ENCODE measurements at places on chromosomes 13 and 19.
A peak's percentile ranks its signal among the peaks of the same experiment; 100 is the strongest.

DNA sequence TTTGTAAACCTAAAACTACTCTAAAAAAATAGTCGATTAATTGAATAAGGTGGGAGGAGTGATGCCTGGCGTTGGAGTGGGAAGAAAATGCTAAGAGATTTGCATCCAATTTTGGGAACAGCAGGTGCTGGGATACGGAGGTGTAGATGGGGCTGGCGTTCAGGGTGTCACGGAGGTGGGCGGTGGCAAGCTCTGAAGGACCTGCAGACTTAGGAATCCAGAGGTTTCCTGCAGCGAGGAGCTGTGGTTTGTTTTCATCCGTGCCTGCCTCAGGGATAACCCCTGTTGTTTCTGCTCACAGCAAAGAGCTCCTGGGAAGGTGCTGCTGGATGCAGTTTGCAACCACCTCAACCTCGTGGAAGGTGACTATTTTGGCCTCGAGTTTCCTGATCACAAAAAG, 166.4 kb upstream of the RNF113B start:
- no peak for DNase-seq

DNA sequence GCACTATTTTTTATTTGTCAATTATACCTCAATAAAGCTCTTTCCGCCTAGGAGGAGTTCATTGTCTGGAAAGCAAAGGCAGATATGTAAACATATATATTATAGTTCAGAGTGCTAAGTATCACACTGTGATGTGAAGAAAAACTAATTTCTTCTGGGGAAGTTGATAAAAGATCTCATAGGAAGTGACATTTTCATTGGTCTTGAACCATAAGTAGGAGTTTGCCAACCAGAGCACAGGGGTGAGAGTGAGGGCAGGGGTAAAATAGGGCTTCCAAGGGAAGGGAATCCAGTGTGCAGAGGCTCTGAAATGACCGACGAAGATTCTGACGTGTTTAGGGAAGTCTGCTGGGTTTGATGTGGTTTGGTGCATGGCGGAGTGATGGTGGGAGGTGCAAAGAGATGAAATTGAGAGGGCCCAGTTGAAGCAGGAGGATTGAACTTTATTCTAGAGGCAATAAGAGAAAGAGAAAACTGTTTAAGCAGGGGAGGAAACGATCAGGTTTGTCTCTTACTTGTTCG, 780 bp upstream of the GTF2F2 start:
- DNase-seq, result no peak

- no peak for DNase-seq
These were observed 15.1 kb downstream of the CCDC97 start for GRCh38 chr19:41324921-41325639.

DNA sequence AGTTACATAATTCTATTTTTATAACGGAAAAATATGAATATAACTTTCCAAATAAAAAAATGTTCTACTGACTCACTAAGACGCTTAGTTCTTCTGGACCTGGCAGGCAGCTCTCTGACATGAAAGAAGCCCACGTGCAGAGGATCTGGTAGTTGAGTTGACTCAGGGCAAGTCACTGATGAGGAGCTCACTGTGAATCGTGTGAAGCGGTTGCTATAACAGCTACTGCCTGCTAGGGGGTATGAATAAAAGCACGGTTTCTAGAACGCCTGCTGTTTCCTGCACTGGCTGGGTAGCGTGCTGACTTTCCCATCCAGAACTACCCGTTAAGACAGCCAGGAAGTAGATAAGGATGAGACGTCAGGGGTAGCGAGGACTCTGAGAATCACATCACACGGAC, 54.7 kb upstream of the WASF3 start:
- no peak for DNase-seq

GRCh38 chr19:1309977-1310852, 24.5 kb downstream of the EFNA2 start:
- no peak for DNase-seq

- DNase-seq, result peak; percentile 59
These were observed 755 bp upstream of the RAB3A start for GRCh38 chr19:18204394-18205199.

DNA sequence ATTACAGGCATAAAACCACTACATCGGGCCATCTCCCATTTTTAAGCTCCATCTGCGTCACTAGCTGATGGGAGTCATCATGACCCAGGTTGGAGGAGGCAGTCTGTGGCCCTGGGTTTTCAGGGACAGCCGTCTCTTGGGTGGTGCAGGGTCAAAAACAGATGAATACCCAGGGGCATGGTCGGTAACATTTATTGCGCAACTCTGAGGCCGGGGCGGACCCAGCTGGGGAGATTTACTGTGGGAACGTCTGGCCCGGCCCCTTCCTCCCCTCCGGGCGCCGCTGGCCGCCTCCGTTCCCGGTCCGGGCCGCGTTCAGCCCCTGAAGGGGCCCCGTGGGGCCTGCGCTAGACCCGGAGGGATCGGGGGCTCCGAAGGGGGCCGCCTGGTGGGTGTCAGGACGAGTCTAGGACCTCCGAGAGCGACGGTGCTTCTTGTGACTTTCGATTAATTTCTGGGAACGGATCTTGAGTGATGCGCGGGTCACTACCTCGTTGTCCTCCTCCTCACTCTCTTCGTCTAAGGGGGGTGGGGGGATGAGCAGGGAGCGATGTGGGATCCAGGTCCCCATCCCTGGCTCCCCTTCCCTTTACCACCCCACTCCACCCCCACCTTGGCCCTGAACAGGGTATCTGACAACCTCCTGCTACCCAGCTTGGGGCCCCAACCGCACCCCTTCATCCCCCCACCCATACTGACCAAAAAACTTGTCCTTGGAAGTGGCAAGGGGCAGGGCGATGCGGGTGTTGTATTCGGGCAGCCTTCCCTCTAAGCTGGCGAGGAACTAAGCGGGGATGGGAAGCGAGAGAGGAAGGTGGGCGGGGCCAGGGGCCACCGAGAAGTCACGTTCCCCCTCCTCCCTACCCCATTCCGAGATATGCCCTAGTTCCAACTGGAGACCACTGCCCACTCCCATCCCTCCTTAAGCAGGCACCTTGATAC, 1.6 kb upstream of the RGL3 start:
- DNase-seq, result no peak

DNA sequence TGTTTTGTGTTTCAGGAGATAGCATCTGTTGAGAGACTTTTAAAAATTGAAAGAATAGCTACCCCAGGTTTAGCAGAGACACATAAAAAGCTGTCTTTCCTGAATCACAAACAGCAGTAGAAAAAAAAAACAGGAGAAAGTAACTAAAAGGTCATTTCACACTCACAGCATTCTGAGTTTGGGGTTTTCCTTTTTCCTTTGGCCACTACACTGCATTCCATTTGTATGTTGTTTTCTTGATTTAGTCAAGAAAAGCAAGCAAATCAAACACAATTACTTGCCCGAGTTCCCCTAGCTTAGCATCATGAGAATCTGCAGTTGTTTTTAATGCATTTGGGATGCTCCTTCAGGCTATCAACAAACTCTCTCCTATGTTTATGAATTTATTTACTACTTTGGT, 161.0 kb downstream of the KCTD12 start:
- DNase-seq, result no peak

DNA sequence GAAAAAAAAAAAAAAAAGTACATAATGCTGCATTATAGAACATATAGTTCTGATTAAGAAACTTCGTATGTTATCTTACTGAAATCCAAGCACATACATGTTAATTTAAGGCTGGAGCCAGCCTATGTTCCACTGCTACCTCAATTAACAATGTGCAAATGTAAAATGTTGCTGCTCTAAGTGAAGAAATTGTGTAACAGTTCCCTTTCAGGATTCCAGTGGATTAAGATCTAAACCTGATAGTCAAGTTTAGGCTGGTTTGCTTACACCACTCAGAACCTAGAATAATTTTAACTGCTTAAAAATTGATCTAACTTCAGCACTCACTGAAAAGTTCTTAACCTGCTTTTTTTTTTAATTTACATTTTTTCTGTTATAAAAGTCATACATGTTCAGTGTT, 4.2 kb downstream of the VPS36 start:
- DNase-seq, result no peak

DNA sequence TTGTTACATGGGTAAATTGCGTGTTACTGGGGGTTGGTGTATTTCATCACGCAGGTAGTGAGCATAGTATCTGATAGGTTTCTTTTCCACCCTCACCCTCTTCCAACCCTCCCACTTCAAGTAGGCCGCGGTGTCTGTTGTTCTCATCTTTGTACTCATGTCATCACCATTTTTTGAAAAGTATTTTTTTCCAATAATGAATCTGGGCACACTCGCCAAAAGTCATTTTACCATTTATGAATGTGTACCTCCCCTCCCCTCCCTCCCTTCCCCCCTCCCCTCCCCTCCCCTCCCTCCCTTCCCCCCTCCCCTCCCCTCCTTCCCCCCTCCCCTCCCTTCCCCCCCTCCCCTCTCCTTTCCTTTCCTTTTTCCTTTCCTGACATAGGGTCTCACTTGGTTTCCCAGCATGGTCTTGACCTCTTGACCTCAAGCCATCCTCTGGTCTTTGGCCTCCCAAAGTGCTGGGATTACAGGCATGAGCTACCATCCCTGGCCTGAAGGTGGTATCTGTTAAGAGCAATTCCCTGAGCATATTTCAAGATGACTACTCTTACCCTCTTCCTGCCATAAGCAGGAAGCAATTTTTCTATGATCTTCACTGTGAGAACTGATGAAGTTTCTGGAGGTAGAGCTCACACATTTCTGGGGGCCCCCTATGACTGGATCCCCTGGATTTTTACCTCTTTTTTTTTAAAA, 15.7 kb downstream of the ZNF627 start:
- no peak for DNase-seq

- DNase-seq, result no peak
These were observed 60.5 kb downstream of the COL4A2 start for GRCh38 chr13:110367620-110368019.

- no peak for DNase-seq
These were observed 35.1 kb downstream of the LCP1 start for GRCh38 chr13:46146898-46147297.

- DNase-seq, result no peak
These were observed 120.5 kb upstream of the SPACA7 start for GRCh38 chr13:112255550-112256120.

DNA sequence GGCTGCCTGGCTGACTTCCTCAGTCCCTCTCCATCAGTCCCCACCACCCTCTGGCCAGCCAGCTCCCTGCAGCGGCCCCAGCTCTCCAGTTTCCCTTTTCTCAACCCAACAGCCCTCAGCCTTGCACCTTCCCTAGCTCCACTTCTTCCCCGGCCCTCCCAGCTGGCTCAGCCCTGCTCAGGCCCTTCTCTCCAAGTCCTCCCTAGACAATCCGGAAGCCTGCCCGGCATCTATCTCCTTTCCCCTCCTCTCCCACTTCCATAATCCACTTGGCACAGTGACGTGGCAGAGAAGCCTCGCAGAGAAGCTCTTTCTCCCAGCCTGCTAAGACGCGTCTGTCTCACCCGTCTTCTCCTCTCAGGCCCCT, 1.1 kb downstream of the UBXN6 start:
- DNase-seq, result no peak

DNA sequence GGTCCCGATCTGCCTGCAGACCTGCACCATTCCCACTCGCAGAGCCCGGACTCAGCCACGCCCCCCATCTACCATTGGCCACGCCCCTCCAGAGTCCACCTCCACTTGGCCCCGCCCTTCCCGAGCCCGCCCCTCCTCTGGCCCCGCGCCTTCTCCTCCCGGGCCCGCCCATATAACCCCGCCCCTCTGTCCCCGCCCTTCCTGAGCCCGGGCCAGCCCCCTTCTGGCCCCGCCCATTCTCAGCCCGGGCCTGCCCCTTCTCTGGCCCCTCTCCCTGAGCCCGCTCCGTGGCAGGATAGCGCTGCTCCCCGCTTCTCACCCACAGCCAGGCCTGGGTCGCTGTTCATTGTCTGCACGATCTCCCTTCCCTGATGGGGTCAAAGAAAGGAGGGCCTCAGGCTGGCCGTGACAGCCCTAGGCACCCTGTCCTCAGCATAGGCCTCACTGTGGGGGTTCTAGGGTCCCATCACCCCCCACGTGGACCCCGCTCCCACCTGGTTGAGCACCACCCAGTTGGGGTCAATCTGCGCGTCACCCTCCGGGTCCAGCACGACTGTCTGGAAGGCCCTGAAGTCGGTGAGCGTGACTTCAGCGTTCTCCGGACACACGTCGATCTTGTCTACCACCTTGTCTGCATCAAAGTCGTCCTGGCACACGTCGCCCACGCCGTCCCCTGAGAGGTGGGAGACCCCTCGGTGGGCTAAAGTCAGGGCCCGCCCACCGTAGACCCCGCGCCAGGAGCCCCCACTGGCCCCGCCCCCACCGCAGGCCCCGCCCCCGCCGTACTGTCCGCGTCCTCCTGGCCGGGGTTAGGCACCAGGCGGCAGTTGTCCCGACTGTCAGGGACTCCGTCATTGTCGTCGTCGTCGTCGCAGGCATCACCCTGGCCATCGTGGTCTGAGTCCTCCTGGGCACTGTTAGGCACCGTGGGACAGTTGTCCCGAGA, 5.7 kb downstream of the COMP start:
- peak; percentile 48 for DNase-seq

- DNase-seq, result no peak
These were observed 46.1 kb downstream of the LHFPL6 start for GRCh38 chr13:39556866-39557265.

- no peak for DNase-seq
These were observed 1.0 kb downstream of the ZNF420 start for GRCh38 chr19:37079238-37079637.

DNA sequence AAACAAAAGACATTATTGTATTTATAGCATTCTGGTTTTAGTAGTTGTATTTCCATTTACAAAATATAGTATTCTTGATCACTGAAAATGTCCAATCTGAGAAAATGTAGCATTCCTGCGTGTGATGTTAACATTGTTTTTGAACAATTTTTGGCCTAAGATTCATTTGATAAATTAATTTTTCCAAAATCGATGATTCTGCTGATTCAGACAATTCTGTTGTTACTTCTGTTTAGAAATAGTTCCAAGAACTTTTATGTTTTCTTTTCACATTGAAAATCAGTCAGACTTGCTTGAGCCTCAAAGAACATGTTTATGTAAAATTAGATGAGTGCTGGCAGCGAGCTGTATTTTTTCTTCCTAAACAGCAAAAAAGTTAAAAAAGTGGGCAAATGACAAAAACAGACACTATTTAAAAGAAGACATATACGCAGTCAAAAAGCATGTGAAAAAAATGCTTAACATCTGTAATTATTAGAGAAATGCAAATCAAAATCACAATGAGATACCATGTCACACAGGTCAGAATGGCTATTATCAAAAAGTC, 804.5 kb upstream of the MIR17HG start:
- no peak for DNase-seq

All from omental fat pad (tissue), 4 donors.